Prostate gland (tissue), 2 donors: ENCODE measurements at places on chromosomes 4 and X. TPM values are rescaled to one million over a fixed set of nuclear protein-coding genes. Genes with fewer than 3 reads are reported as not detected.

Gene CYBB
- 7.9 TPM for total RNA-seq

Gene TMEM150C
- 30.0 TPM for total RNA-seq

Gene SYTL5
- 2.9 TPM for total RNA-seq

Gene PGAM4
- not detected for total RNA-seq

Gene CHRDL1
- total RNA-seq, result 61.4 TPM

Gene NLRP2B
- 0.57 TPM for total RNA-seq

Gene SHROOM3
- total RNA-seq, result 137 TPM

Gene SAP30
- total RNA-seq, result 34.9 TPM

Gene GRIA2
- 0.91 TPM for total RNA-seq

Gene TCP11X2
- not detected for total RNA-seq

Gene ANKRD50
- 33.8 TPM for total RNA-seq

Gene TMPRSS11D
- not detected for total RNA-seq

- no peak for DNase-seq
Measured at GRCh38 chrX:865422-865821, 234.8 kb downstream of the SHOX start.

GRCh38 chr4:7334521-7335275 lies 100.0 kb downstream of the PSAPL1 start:
- no peak for DNase-seq

DNA sequence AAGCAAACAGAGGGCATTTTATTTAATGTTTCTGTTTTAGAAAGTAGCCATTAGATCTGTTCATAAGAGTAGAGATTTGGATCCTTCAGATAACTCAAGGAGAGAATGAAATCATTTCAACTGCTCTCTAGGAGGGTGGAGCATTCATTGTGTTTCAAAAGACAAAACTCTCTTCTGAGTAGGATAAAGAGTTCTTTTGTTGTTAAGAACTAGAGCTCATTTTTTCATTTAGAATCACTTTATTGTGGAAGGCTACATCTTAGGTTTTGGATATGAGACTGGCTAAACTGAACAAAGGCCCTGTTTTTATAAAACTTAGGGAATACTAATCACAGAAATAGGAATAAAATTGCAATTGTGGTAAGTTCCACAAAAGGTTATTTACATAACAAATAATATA lies 193.9 kb upstream of the PCDH10 start:
- DNase-seq, result no peak

- DNase-seq, result no peak
Measured at GRCh38 chrX:805988-806387, 175.4 kb downstream of the SHOX start.

- DNase-seq, result no peak
Measured at GRCh38 chrX:65689377-65689776, 21.9 kb downstream of the MSN start.

- no peak for DNase-seq
Measured at GRCh38 chr4:99117876-99118693, 26.0 kb downstream of the ADH4 start.

DNA sequence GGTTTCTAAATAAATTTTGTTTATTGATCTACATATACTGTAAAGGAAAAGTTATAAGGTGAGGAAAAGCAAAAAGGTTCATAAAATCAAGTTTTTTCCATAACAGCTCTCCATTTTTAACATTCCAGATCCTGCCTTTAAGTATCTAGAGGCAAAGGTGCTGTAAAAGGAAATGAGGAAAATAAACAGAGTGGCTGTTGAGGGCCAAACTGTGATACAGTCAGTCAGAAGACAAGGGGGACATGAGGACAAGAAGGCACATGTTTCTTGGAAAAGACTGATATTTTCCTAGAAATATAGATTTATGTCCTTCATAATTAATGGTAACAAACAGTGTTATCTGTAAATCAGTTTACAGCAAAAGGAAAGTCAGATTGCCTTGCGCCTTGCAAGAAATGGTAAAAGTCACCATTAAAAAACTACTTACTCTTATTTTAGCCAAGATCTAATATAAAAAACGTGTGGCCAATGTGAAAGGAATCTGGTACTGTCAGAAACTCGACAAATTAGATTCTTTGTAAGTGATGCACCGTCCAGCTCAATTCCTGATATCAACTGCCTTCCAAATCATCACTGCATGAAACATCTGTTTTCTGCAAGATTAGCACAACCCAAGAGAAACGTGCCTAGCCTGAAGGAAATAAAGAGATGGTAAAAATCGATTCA lies 34.0 kb upstream of the VEGFD start:
- no peak for DNase-seq

DNA sequence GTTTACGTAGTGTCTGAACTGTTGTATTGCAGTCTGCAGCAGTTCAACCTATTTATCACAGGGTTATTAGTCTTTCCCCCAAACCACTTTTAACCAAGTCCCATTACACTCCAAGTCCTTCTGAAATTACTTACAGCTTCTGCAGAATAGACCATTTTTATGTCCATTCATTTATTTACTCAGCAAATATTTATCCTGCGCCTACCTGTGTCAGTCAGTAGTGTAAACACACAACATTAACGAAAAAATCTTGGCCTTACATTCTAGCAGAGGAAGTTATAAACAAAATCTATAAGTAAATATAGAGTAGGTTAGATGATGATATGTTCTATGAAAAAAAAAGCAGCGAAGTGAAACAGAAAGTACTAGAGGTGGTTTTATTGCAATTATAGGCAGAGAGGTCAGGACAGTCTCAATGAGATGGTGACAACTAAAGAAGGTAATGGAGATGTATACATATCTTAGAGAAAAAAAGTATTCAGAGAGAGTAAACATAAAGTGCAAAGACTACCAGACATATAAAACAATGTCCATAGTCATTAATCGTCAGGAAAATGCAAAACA lies 534.7 kb downstream of the KCNIP4 start:
- DNase-seq, result no peak

DNA sequence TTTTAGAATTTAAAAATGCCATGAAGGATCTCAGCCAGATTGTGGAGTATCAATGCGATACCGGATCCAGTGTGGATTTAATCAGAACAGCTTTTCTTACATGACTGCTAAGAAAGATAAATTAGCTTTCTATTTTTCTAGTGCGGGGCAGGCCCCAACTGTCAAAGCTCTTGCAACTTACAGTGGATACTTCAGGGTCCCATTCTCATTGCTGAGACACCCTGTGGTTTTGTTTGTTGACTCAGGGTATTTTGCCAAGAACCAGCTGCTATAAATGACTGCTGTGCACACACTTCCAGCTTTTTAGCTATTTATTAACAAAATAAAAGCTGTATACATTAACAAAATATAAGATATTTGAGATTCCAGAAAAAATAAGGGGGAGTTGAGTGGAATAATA lies 166.4 kb downstream of the DCLK2 start:
- DNase-seq, result no peak

- DNase-seq, result no peak
Measured at GRCh38 chr4:59968796-59969195, 1231.3 kb upstream of the ADGRL3 start.

DNA sequence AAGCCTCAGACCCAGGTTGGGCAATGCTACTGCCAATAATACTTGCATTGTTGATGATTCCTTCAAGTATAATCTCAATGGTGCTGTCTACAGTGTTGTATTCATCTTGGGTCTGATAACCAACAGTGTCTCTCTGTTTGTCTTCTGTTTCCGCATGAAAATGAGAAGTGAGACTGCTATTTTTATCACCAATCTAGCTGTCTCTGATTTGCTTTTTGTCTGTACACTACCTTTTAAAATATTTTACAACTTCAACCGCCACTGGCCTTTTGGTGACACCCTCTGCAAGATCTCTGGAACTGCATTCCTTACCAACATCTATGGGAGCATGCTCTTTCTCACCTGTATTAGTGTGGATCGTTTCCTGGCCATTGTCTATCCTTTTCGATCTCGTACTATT lies 7.4 kb downstream of the LPAR4 start:
- no peak for DNase-seq

DNA sequence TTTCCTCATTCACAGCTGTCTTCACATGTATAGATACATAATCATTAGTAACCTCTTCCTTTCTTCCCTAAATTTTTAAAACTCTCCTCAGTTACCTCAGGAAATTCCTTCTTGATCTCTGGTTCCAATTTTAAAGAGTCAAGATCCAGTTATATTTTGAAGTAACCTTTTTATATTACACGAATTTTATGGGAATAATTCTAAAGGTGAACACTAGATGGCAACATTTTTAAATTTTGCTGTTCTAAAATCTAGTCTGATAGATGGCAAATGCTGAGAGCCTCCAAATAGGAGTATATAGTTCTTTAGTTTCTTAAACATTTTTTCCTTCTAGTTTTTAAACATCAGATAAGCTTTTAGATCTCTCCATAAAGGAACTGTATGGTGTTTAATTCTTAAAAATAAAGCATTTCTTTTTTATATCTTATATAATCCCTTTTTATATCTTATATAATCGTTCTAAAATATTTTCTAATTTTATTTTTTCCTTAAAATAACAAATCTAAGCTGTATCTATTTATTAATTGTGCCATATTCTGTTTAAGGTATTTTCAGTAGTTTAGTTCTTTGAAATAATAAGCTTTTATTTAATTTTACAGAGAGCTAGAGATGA lies 37.9 kb upstream of the PAPSS1 start:
- no peak for DNase-seq

DNA sequence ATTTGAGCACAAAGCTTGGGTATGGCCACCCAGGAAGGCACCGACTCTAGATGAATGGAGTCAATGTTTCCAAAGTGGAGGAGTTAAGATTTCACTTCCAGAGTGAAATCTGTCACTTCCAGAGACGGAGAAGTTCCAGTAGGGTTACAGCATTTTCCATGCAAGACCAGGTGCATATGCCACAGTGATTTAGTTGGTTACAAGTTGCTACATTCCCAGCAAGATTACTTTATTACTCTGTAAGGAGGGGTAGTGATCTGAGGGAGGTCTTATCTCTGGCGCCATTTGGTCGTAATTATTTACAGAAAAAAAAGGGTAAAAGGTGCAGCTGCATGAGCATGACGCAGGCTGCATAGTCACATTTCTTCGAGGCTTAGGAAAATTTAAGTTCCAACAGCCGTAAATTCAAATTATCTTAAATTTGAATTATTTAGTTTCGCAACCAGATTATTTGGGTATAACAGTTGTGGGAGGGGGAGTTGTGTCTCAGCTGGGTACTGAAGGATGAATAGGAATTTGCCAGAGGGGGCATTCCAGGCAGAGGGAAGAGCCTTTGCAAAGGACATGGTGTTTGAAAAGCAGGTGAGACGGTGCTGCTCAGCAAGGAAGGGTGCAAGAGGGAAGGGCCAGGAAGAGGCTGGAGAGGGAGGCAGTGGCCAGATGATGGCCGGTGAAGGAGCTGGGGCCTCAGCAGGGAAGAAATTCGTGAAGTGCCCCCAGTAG lies 17.4 kb upstream of the AFAP1 start:
- DNase-seq, result no peak

- no peak for DNase-seq
Measured at GRCh38 chr4:158996669-158997074, 106.2 kb upstream of the RAPGEF2 start.

GRCh38 chr4:3387943-3388361 lies 53.8 kb upstream of the HGFAC start:
- peak; percentile 86 for DNase-seq

DNA sequence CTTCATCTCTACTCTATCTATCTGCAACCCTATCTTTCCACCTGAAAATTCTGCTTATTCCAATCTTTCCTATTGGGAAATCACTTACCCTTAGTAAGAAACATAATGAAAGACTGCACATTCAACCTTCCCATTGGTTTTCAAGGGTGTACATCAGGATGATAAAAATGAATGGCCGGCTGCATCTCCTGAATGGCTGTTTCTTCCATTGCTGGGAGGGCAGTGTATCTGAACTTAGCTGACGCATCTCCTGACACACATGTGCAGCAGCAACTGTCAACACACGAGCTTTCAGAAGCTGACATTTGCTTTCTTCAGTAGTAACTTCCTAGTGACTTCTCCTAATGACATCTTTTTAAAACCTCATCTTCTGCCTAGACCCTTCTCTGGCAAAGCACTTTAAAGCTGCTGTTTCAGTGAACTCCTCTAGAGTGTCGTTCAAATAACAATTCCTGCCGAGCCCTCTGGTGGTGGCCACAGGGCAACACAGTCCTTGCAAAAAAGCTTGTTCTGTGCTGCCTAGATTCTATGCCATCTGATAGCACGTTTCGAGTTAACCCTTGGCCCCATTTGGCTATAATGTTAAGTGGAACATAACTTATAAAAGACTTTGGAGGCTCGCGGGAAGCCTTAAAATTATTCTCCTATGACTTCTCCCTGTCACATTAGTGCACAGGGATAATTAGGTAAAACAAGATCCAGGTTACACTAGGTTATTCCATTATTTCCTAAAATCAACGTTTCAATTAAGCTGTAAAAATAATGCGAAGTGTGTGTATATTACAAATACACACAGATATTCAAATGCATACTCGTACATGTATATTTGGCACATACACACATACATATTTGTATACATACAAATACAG lies 2340.7 kb downstream of the PCDH7 start:
- DNase-seq, result no peak

DNA sequence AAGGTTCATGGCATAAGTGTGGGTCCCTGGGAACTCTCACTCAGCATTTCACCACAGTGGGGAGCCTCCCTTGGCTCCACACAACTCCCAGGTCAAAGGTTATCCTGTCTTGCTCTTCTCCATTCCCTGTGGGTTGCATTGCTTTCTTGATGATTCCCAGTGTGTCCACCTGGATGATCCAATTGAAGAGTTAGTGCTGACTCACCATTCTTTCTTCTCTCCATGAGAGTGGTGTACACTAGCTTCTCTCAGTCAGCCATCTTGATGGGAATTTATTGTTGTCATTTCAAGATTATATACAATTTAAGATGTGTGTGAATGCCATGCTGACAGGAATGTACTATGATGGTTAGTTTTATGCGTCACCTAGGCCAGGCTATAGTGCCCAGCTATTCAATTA lies 25.6 kb upstream of the C4orf17 start:
- DNase-seq, result no peak

DNA sequence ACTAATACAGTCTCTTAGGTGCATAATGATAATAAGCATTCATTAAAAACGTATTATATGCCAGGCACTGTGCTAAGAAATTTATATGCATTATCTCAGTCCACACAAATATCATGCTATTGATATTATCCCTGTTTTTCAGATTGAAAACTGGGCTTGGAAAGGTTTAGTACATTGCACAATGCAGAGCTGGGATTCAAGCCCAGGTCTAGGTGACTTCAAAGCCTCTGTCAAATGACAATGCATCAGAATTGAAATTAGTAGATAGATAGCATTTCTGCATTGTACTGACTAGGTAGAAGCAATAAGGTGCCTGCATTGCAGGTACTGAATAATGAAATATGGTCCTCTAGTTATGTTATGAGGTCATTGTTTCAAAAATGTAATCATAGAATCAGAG lies 18.2 kb upstream of the SCOC start:
- DNase-seq, result no peak

DNA sequence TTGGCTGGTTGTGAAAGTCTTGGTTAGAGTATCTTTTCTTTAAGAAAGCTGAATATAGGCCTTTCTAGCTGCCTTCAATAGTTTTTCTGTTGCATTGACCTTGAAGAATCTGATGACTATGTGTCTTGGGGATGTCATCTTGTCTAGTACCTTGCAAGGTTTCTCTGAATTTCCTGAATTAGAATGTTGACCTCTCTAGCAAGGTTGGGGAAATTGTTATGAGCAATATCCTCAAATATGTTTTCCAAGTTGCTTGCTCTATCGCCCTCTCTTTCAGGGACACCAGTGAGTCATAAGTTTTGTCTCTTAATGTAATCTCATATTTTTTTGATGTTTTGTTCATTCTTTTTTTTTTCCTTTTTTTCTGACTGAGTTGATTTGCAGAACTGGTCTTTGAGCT lies 194.7 kb downstream of the RAB28 start:
- no peak for DNase-seq
